ENCODE measurements at places on chromosomes 3 and 15.

GRCh38 chr15:49423901-49424550 is 984 bp downstream of the FGF7 start:
- no peak for DNase-seq

DNA sequence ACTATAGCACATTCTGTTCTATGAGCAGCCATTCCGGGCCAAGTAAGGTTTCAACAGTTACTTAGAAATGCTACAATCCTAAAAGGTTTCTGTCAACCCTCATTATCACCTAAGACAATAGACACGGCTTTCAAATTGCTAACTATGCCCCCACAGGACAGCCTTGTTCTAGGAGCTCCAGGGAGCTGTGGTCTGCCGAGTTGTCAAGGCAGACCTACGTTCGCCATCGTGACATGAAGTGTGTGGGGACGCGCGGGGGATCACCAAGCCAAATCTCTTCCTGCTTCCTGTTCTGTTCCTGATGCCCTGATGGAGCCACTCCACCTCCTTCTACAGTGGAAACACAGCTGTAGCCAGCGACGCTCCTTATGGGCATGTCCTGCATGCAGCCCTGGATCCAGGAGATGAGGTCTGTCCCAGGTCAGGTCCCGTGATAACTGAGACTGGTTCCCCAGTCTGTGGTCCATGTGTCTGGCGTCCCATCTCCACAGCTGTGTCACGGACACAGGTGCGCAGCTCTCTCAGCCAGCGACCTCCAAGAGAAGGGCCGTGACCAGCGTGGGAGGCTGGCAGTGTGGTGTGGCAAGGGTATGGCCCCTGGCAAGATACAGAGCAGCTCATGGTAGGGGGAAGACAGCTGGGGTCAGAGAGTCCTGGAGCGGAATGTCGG is 82.8 kb downstream of the PCSK6 start:
- DNase-seq: no peak

- DNase-seq: no peak
Measured at GRCh38 chr3:58005669-58006068, 2.6 kb upstream of the FLNB start.

GRCh38 chr3:66438046-66438445 is 62.8 kb downstream of the LRIG1 start:
- no peak for DNase-seq

DNA sequence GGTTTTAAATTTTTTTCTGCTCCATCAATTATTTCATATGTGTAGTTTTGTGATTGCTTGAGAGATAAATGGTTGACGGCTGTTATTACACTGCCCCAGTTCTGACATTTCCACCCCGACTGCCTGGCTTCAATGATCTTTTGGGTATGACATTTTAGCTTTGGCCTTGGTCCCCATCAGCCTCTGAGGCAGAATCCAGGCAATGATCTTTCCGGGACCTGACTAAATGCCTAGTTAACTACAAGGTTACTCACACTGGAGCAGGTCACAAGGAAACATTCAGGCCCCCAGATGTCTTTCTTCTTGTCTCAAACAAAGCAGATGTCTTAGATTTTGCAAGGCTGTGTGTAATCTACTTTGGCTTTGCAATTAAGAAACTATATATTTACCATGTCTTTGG is 61.1 kb upstream of the TMCO5A start:
- no peak for DNase-seq
